ENCODE measurements at places on chromosomes 5 and 9. TPM values are rescaled to one million over a fixed set of nuclear protein-coding genes. Genes with fewer than 3 reads are reported as not detected.

VLDLR gene
- total RNA-seq, result 22.4 TPM

DCAF12 gene
- total RNA-seq, result 39.4 TPM

C1QTNF3 gene
- not detected for total RNA-seq

LCN6 gene
- total RNA-seq, result not detected

SNCAIP gene
- total RNA-seq, result 0.05 TPM

TPD52L3 gene
- total RNA-seq, result not detected

SPATA31A3 gene
- total RNA-seq, result not detected

QRFP gene
- not detected for total RNA-seq
